ENCODE measurements at places on chromosomes 6 and 20.

GRCh38 chr6:120614723-120615122 is 719.6 kb downstream of the TBC1D32 start:
- no peak for DNase-seq

GRCh38 chr6:12720310-12720709 is 3.7 kb downstream of the PHACTR1 start:
- DNase-seq = no peak

- DNase-seq = no peak
These were observed 207.0 kb upstream of the CDH4 start for GRCh38 chr20:61045091-61045490.

DNA sequence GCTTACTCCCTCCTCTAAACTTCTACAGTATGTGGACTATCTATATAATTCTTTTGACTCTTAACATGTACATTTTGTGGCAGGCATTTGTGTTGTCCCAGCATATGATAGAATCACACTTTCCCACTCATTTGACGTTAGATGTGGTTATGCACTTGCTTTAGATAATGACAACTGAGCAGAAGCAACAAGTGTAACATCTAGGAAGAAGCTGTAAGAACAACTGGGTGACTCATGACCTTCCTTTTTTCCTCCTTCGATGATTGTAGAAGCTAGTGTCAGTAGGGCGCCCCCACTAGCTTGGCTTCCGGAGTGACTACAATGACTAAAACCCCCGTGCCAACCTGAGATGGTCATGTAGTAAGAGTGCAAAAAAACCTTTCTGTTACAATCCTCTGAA is 74.6 kb upstream of the CEP85L start:
- no peak for DNase-seq

DNA sequence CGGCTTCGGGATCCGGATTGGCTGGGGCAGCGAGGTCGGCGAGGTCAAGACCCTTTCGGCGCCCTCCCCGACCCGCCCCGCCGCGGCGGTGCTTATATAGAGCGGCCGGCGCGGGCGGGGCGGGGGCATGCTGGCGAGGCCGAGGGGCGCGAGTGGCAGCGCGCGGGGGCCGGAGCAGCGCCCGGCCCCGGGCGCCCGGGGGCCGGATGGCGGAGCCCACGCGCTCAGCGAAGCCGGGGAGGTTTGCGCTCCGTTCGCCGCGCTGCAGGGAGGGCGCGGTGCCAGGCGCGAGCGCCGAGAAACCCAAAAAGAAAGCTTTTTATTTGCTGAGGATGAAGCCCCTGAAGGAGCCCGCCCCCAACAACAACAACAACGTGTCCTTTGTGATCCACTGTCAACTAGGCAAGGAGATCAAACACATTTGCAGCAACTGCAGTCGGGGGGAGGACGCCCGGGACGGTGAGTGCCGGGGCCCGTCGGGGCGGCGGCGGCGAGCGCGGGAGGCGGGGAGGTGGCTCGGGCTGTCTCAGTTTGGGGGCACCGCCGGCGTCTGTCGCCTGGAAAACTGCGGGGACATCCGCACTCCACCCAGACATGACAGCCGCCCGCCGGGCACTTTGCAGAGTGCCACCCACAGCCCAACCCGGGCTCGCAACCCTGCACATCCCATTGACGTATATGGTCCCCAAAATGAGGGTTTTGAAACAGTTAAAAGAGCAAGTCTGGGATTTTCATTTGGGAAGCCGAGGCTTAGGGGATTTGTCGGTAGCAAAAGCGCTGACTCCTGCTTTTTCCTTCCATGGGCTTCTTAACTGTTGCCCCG is 297.3 kb downstream of the PHACTR1 start:
- no peak for DNase-seq

DNA sequence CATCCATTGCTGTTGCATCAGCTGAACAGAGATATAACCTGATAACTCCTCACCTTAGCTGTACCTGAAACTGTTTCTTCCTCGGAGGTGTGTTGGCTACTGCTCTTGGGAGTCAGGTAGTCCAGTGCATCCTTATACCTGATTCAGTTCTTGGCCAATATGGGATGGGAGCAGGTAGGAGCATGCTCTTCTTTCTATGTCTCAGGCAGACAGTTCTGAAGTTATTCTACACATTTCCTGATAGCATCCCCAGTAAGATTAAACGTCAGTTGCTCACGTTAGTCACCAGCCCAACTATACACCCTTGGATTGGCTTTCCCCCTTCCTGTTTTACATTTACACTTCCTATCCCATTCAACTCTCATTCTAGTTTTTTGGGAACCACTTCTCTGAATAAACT is 244.3 kb upstream of the FLRT3 start:
- DNase-seq = no peak

DNA sequence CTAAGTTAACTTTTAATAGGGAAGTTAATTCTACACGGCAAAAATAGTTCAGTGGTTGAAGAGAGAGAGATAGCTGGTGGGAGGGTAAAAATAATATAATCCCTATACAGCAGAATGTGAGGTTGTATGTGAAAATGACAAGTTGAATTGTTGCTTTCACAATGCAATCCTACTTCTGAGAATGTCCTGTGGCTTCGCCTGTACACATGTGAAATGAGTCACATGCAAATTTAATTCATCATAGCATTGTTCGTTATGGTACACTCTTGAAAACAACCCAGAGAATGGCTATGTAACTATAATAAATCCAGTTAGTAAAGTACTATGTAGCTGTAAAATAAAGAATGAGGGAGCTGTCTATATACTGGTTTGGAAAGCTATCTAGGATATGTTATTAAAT is 46.0 kb upstream of the HINT3 start:
- DNase-seq = no peak

DNA sequence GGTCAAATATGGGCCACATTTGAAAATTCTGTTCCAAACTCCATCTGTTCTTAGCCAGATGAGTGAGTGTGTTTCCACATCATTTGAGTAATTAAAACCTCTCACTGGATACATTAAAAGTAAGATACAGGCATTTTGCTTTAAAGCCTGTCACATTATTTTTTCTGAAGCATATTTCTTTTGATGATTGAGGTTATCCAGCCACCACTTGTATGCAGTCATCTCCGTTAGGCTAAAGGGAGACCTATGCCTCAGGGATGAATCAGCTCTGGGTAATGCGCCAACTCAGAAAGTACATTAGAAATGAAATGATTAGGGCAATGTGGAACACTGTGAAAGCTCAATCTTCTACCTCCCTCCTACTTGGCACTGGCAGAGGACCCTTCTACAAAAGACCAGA is 90.7 kb downstream of the SNAP25 start:
- no peak for DNase-seq

GRCh38 chr20:52899041-52899608 is 73.0 kb upstream of the TSHZ2 start:
- DNase-seq = no peak

- DNase-seq = no peak
These were observed 33.0 kb downstream of the PIM1 start for GRCh38 chr6:37202788-37203491.

DNA sequence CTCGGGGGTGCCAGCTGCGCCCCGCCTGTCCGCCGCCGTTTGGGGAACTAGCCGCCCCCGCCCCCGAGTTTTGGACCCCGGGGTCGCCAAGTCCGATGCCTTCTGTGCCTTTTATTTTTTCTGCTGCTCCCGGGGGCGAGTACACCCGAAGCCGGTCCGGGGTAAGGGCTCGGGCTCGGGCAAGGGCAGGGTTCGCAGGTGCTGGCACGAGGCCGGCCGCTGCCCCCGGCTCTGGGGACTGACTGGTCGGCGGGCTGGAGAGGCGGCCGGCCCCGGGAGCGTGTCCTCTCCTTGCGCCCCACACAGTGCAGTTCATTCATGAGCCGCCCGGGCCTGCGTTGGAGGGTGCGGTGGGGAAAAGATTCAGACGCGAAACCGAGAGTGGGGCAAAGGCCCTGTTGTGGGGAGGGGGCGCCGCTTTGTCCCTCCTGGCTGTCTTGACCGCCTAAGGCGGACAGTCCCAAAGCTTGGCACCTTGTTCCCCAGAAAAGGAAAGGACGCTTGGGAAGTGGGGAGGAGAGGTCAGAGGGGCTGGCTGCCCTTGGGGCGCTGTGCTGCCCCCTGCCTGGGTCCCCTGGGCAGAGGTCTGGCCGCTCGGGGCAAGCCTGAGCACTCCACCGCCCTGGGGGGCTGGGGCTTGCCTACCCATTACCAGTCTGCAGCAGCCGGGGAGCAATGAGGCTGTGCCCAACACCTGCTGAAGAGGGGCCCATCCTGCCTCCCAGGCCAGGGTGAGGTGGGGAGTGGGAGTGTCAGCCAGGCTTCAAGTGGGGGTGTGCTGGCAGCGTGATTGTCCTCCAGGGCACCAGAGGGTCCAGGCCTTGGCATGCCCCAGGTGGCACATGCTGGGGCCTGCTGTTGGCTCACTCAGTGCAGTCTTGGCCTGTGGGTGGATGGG is 915 bp downstream of the TMEM63B start:
- no peak for DNase-seq
